ENCODE measurements at places on chromosomes 2 and 18.

- no peak for DNase-seq
Measured at GRCh38 chr2:12514631-12515437, 201.9 kb upstream of the TRIB2 start.

DNA sequence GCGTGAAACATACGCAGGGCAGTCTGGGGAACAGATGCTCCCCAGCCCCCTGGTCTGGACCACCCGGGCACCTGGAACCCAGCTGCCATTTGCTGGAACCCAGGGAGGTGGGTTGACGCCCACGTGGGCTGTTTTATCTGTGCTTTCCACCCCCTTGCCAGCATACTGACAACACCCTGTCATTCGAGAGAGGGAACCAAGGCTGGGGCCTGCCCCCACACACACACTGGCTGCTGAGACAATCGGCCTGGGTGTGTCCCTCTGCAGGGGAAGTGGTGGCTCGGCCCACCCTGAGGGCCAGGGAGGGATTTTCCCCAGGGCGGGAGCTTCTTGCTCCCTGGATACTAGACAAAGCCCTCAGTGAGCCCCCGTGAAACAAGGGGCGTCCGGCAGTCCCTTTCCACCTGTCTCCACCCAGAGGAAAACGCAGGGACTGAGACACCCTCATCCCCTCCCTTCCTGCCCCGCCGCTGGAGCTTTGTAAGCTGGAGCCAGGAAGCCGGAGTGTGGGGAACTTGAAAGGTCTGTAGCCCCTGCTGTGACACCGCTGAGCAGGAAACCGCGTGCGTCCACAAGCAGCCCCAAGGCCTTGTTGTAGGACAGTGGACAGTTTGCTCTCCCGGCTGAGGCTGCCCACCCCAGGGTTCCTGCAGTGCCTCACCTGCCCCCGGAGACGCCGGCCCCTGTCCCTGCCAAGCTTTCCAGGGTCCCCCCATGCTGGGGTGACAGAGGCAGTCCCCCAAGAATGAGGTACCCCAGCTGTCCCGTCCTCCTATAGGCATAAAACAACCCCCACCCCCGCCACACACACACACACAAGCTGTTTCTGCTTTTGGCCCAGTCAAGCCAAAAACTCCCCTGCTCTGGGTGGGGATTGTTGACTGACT lies 14.1 kb upstream of the KLF11 start:
- DNase-seq, result no peak

- DNase-seq, result no peak
Measured at GRCh38 chr2:7119132-7119835, 202.1 kb downstream of the RNF144A start.

GRCh38 chr2:23411752-23412431 lies 26.9 kb downstream of the KLHL29 start:
- peak; percentile 83 for DNase-seq

DNA sequence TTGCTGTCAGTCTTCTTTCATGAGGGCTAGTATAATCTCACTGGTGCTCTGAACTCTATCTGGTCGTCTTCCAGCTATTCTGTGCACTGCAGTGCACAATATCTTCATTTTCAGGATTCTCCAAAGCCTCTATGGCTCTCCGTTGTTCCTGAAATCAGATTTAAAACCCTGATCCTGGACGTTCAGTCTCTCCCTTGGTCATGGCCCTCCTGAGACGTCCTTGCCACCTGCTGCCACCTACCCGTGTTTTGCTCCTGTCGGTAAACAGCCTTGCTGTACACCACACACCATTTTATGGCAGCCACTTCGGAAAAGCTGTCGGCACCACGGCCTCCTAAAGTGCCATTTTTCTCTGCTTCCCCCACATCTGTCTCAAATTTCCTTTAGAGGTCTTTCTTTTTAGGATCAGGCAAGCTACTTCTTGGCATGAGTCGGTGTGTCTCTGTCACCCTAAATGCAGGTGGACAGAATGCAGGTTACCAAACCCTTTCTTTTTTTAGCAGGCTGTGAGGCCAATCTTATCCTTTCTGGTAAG lies 170.0 kb downstream of the HRH4 start:
- no peak for DNase-seq

GRCh38 chr2:143263066-143263625 lies 133.9 kb downstream of the ARHGAP15 start:
- no peak for DNase-seq

DNA sequence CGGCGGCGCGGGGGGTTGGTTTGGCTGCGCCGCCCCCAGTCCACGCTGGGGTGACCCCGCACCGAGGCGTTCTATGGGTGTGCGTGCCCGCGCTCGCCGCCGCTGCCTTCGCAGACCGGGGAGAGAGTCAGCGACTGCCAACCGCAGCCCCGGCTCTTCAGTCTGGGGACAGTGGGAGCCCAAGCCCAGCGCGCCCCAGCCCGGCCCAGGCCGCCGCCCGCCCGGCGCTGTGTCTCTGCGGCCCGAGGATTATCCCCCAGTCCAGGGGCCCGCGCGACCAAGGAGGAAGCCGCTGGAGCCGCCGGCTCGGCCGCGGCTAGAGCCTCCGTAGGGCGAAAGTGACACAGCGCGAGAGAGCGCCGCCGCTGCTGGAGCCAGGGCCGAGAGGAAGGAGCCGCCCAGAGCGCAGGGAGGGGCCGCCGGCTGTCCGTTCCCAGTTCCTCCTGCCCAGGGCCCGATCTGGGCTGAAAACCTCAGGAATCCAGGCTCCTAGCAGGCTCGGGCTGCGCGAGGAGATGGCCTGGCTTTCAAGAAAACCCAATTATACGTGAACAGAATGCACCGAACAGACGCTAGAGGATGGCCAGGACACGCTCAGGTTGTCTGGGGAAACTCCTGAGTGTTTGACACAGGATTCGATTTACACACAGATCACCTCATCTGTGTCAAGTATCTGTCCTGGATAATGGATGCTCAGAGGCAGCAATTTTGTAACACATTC lies 2.4 kb downstream of the CTIF start:
- peak; percentile 79 for DNase-seq

GRCh38 chr2:33719067-33719466 lies 120.0 kb upstream of the FAM98A start:
- no peak for DNase-seq

DNA sequence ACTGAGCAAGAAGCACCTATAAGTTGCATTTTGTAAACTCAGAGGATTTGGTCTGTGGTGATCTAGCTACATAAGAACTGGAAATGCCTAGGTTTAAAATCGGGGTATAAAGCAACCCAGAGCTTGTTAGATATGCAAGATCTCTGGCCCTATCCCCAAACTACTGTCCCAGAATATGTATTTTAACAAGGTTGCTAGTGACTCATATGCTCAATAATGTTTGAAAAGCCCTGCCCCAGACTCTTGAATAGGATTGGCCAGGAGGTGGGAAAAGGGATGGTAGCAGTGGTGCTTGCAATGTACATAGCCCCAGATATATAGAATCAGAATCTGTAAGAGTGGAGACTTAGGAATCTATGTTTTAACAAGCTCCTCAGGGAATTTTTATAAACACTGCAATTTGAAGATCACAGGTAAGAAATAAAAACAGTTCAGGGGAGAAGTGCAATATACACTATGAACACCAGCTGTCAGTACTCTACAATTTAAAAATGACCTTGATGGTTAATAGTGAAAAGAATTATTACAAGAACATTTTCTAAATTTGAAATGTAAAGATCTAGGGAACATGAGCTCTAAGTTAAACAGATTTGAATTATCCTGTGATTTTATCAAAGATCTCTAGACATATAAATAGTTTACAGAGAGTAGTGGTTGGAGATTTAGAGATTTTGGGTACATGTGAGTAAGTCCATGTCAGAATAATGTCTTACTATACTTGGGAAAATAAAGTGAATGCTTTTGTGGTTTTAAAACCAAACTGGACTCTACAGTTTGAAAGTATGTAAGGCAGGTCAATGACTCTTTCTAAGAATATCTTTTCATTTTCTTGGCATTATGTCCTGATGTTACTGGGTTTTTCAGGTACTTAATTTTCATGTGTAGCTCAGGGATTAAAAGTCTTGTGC lies 7.7 kb upstream of the MMADHC start:
- DNase-seq, result no peak

DNA sequence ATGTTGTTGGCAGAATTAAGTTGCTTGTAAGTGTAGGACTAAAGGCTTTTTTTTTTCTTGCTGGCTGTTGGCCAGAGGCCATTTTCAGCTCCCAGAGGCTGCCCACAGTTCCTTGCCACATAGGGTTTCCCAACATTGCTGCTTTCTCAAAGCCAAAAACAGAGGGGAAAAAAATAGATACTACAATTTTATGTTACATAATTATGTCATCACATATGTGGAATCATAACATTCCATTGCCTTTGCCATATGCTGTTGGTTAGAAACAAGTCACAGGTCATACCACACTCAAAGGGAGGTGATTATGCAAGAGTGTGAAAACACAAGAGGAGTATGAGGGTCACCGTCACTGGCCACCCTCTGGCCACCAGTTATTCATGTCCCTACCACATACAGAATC lies 154.5 kb downstream of the RTN4 start:
- DNase-seq, result peak; percentile 69

GRCh38 chr18:5975111-5976002 lies 80.0 kb upstream of the TMEM200C start:
- DNase-seq, result peak; percentile 13

DNA sequence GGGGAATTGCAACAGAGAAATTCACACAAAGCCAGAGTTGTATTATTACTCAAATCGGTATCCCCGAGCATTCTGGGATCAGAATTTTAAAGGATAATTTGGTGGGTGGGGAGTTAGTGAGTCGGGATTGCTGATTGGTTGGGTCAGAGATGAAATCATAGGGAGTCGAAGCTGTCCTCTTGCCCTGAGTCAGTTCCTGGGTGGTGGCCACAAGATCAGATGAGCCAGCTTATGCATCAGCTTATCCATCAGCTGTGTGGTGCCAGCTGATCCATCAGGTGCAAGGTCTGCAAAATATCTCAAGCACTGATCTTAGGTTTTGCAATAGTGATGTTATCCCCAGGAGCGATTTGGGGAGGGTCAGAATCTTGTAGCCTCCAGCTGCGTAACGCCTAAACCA lies 34.3 kb upstream of the ITM2C start:
- peak; percentile 11 for DNase-seq

DNA sequence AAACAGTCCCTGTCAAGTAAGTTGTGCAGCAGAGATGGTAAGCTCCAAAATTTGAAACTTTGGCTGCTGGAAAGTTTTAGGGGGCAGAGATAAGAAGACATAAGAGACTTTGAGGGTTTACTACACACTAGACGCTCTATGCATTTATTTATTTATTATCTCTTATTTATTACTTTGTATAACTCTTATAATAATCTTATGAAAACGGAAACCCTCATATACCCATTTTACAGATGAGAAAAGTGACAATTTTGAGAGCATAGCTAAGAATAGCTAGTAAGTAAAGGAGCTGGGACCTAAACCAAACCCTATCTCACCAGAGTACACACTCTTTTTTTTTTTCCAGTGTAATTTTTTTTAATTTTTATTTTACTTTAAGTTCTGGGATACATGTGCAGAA lies 112.8 kb upstream of the PKDCC start:
- no peak for DNase-seq

DNA sequence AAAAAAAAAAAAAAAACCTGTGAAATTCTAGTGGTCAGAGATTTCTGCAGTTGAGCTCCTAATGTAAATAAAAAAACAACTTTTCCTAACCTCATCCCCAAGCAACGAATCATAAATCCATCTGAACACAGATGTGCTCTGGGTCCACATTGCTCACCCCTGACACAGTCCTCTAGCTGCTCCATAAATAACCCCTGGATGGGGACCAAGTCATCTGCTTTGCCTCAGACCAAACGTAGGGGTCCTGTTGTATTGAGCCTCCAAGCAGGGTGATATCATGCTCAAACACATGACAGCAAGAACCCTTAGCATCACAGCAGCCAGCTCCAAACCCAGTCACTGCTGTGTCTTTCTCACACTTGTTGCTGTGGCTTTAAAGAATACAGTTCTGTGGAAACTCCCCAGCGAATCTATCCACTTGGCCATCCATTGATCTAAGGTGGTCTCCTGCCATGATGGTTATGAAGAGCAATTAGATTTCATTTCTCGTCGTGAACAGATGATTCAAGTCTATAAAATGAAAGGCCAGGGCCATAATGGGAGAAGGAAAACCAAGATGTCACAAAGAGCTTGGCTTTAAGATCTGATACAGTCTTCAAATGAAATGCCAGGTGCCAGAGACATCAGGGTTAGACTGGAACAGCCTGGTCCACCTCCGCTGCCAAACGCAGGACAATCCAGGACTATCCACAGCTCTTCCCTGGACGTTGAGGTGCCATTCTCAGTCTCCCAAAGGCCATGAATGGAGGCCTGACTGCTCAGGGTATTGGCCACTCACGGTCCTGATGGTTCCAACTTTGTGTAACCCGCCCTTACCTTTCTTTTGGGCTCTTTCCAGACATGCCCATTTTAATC lies 39.0 kb downstream of the TBC1D8 start:
- DNase-seq, result peak; percentile 88

- no peak for DNase-seq
Measured at GRCh38 chr2:42933824-42934254, 141.5 kb upstream of the HAAO start.

- no peak for DNase-seq
Measured at GRCh38 chr18:51417643-51418483, 220.4 kb upstream of the MEX3C start.

DNA sequence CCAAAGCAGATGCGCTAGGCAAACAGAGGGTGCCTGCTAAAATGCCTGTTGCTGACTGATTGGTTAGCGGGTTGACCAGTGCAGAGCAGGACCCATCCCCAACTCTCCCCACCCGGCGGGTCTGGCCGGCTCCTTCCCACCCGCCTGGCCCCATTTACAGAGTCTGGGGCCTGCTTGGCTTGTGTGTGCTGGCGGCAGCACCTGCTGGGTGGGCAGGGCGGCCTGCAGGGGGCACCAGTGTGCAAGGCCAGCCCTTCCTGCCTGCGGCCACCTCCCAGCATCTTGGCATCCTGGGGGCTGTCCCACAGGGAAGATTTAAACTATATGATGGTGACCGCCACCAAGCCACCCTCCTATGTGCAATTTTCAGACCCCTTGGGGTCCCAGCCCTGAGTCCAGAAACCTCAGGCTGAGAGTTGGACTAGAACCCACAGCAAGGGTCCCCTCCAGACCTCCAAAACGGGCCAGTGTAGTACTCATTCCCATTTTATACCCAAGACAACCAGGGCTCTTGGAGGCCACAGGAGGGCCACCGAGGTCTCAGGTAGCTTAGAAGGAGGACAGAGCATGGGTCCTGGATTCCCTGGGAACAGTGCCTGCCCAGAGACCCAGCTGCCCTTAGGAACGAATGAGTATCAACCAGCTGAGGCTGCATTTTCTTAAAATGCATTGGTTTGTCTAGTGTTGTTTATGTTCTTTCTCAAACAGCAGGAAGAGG lies 173.6 kb downstream of the SMAD7 start:
- DNase-seq, result peak; percentile 26

GRCh38 chr18:49616618-49617328 lies 54.9 kb downstream of the LIPG start:
- DNase-seq, result no peak

All from LHCN-M2 (cell line).